ENCODE measurements at places on chromosomes 2 and 18.

- DNase-seq: no peak
Observed at GRCh38 chr2:68172521-68172920, 14.8 kb downstream of the PNO1 start.

DNA sequence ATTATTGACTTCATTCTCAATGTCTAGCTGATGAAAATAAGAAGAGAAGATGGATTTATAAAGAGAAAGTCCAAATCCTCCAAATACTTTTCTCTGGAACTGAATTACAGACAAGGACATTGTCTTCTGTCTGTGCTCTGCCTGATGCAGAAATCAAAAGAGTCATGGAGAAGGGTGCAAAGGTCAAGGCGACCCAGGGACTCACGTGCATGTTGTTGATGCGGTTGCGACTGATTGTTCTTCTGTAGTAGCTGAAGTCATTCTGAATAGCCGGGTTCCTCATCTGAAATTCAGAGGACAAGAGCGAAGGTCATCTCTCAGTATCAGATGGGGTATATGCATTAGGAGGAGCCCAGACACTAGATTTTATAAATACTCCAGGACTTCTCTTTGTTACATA lies 104.4 kb downstream of the CYRIA start:
- DNase-seq: no peak

GRCh38 chr2:46380038-46380940 lies 83.1 kb downstream of the EPAS1 start:
- no peak for DNase-seq

DNA sequence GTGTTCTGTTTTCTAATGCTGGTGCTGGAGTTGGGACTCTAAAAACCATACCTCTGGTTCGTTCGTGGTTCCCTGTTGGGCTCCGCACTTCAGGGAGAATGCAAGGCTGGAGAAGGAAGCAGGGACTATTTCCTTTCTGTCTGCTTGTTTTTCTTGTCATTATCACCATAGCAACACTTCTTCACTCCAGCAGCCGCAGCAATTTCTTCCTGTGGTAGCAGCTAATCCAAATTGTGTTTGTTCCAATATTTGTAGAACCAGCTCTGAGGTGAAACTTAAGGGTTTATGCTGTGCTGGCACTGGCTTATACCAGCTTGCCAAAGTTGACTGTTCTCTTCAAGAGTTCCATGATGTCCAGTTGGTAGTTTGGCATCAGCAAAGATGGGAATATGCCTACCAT lies 301.4 kb upstream of the SYT4 start:
- peak; percentile 88 for DNase-seq

- DNase-seq: no peak
Observed at GRCh38 chr2:44615950-44616518, 254.3 kb downstream of the CAMKMT start.

DNA sequence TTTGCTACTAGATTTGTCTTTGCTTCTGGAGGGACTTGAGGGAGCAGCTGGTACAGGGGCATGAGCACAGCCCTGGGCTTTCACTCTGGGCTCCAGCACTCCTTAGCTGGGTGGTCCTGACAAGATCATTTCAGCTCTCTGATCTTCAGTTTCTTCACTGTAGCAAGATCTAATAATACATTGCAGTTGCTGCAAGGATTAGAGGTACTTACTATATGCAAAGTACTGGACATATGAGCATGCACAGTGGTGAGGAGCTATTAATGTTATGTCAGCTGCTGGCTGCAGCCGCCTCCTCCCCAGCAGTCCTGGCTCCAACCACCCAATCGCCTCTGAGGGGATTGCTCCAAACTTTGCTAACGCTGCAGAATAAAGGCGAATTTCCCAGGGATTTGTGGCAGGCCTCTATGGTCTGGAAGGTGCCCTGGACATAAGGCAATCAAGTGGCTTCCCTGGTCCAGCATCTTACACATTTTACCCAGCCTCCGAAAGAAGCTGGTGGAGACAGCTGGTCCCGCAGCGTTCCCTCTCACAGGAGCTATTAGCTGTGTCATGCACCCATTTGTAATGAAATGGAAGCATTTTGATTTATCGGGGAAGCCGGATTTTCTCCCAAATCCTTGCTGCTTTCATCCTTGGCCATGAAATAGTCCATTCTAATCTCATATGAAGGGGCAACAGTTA lies 96.7 kb downstream of the RHOB start:
- DNase-seq: no peak

DNA sequence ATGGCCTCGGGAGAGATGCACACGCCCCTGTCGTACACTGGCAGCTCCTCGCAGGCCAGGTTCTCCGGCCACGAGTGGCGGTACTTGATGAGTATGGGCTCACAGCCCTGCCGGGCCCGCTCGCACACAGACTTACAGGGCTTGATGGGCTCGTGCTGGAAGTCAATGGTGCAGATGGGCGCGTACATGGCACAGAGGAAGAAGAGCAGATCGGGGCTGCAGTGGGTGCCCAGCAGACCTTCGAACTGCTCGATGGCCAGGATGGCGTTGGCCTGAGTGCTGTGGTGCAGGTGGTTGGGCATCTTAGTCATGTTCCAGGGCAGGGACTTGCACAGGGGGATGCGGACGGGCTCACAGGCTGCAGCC lies 359 bp downstream of the FRZB start:
- peak; percentile 58 for DNase-seq

DNA sequence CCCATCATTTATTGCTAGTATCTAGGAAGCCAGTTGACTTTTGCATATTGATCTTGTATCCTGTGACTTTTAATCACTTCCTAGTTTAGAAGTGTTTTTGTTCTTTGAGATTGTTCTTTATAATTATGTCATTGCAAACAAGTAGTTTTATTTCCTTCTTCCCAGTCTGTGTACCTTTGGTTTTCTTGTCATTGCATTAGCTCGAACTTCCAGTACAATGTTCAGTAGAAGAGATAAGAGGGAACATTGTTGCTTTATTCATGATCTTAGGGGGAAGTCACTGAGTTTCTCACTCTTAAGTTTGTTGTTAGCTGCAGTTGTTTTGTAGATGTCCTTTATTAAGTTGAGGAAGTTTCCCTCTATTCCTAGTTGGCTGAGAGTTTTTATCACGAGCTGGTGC lies 61.0 kb downstream of the TRAPPC12 start:
- DNase-seq: no peak

DNA sequence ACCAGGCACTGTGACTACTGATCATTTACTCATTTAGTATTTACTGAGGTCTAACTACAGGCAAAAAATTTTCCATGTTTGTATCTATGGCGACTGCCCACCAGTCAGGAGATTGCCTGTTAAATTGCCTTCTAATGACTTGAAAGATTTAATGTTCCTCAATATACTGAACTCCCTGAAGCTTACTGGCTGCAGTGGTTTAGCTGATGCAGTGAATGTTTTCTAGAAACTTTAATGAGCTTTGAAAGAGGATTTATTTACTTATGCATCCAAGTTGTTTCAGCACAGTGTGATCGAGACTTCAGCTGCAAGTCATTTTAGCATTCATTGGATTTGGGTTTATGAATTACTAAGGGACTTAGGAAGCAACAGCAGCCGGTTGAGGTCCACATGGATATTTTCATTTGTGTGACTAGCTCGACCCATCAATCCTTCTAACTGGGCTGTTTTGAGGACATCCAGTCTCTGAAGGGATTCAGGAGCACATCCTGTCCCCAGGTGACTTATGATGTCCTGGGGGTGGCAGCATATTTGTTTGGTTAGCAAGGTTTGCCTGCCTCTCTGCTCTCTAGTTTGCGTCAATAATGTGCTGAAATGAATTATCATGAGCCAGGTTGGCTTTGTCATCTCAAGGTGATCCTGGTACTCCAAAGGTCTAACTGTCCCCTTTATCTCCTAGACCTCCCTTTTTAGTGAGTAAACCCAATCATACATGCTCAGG lies 26.8 kb downstream of the ACMSD start:
- DNase-seq: no peak

- DNase-seq: no peak
Observed at GRCh38 chr18:489244-490023, 11.1 kb downstream of the COLEC12 start.

- DNase-seq: peak; percentile 56
Observed at GRCh38 chr2:217993817-217994463, 8.9 kb downstream of the TNS1 start.

- no peak for DNase-seq
Observed at GRCh38 chr18:3150274-3150673, 69.5 kb downstream of the MYOM1 start.

- no peak for DNase-seq
Observed at GRCh38 chr2:135893374-135893794, 17.1 kb upstream of the MCM6 start.

DNA sequence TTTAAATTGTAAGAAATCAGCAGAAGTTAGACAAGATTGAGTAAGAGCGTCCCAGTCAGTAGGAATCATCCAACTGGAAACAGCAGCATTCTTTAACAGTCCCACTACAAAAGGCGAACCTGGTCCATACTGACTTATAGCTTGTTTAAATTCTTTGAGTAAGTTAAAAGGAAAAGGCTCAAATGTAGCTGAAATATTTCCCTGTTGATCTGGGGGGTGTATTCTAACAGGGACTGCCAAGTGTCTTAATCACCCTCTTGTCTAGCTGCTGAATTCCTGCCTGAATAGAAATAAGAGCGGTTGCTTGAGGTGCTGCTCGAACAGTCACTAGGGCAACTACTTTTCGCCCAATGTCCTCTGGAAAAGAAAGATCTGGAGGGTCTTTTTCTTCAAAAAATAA lies 56.4 kb upstream of the FMNL2 start:
- DNase-seq: no peak

DNA sequence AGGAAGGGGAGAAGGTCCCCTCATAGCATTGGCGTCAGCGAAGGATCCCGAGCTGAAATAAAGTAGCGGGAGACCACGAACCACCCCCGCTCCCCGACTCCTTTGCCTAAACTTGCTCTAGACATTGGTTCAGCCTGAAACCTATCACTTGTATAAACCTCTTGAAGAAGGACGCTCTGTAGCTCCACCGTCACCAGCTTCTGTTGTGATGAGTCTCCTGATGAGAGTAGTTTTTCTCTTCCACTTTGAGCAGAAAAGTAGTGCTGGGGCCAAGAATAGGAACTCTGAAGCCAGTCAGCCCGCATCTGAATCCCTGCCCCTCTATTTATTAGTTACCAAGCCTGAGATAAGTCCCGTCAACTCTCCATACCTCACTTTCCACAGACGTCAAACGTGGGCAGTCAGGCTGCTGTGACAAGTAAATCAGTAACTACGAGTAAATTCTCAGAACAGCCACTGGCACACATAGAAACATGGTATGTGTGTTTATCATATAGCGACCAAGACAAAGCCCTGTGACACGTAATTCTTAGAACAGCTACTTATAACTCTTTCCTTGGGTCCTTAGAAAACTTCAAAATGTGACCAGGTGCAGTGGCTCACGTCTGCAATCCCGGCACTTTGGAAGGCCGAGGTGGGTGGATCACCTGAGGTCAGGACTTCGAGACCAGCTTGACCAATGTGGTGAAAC lies 61.7 kb downstream of the CD226 start:
- no peak for DNase-seq

GRCh38 chr2:149994057-149994728 lies 406.6 kb upstream of the MMADHC start:
- peak; percentile 39 for DNase-seq

DNA sequence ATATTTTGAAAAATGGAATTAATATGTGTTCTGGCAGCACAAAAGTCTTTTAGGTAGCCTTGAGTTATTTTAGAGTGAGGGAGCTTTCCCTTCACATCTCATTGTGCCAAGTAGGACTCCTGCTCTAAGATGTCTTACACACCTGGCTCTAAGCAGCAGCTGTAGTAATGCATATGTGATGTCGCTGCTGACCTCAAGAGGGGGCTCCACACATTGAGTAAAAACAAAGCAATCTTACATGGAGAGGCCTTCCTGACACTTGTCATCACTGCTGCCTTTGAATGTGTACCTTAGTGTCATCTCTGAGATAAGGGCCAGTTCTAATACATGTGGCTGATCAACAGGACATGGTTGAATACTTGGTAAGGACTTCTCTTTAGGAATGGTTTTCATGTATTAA lies 75.8 kb downstream of the ACTR3 start:
- DNase-seq: peak; percentile 28

DNA sequence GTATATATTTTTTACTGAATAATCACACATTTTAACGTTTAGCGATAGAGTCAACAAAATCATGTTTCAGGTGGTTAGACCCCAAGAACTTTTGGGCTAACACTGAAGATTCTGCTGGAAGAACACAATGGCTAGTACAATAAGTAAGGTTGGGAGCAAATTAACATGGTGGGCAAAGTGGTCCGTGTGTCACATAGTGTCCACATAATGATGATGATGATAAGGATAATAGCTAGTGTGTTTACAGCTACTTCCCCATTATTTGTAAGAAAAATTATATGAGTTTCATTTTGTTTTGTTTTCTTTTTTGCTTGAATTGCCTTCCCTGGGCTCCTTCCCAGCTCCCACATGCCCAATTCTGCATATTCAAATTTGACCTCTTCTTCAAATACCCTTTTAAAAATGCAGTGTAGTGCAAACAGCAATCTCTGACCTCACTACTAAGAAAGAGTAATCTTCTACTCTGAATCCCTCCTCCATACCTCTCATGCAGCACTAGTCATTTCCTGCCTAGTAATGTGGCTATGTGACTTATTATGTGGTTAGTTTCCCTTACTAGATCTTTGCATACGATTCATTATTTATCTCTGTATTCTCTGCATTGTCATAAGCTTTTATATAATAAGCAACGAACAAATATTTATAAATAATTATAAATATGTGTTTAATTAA lies 16.9 kb upstream of the VPS54 start:
- DNase-seq: peak; percentile 1

GRCh38 chr2:208556983-208557484 lies 150.4 kb downstream of the PTH2R start:
- peak; percentile 89 for DNase-seq

DNA sequence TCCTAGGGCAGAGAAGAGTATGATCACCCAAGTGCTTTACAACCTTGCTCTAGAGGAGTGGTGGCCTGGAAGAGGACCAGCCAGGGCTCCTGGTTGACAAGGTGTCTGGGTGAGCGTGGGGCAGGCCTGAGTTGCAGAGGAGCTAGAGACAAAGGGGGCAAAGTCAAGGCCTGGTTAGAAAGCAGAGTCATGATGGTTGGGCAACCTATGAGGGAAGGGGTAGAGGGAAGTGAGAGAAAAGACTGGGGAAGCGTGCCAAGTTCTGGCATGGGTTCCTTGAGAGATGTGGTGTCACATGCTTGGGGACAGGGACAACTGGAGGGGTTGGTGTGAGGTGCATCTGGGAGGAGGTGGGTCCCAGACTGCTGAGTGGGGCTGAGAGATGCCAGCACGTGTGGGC lies 13.5 kb downstream of the ZFP36L2 start:
- no peak for DNase-seq

GRCh38 chr18:71027531-71027930 lies 738.7 kb downstream of the SOCS6 start:
- no peak for DNase-seq

- no peak for DNase-seq
Observed at GRCh38 chr2:45554742-45555140, 56.3 kb downstream of the SRBD1 start.

GRCh38 chr2:184923751-184924150 lies 325.4 kb downstream of the ZNF804A start:
- DNase-seq: no peak

GRCh38 chr2:60906395-60906794 lies 25.0 kb downstream of the REL start:
- no peak for DNase-seq

DNA sequence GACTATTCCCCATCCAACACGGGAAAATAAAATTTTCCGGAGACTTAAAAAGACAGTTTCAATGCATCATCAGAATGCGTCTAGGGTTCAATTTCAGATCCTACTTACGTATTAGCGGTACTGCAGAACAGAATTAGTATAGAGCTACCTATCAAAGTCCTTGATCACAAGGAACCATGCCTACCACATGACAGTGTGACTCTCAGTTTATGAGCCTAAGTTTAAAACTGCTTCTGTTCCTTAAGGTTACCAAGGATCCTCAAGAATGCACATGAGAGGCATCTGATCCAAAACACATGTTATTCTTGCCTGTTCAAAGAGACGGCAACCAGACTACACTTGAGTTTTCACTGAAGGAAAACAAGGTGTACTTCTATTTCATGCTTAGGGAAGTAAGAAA lies 369.7 kb downstream of the EPHA4 start:
- no peak for DNase-seq

Data from NCI-H748 treated with DMSO at 0.1 percent for 48 hours (cell line).